ENCODE measurements at places on chromosomes 16 and 17. TPM values are rescaled to one million over a fixed set of nuclear protein-coding genes. Genes with fewer than 3 reads are reported as not detected.

Gene ABCC12
- total RNA-seq = not detected

Gene FBXW10
- 0.07 TPM for total RNA-seq

Gene KAT8
- 93.7 TPM for total RNA-seq

Gene NACA2
- not detected for total RNA-seq

Gene MRTFB
- total RNA-seq = 23.9 TPM

Gene CCL17
- total RNA-seq = 7.0 TPM

Gene FSCN2
- 5.5 TPM for total RNA-seq

Gene GH1
- 0.27 TPM for total RNA-seq

Gene SLFN14
- not detected for total RNA-seq

Gene HOXB5
- total RNA-seq = not detected

Gene MRPL12
- total RNA-seq = 69.8 TPM

Gene ACSM2A
- total RNA-seq = not detected

Gene VTN
- total RNA-seq = 0.18 TPM

Gene MYH13
- total RNA-seq = not detected

Gene OTOP2
- total RNA-seq = not detected

Gene OR2C1
- total RNA-seq = 0.80 TPM

Gene AOC3
- total RNA-seq = 0.64 TPM

Gene PPP1R1B
- not detected for total RNA-seq

Gene WNT9B
- not detected for total RNA-seq

Gene FAM20A
- not detected for total RNA-seq

Gene ARHGAP23
- total RNA-seq = 1.3 TPM

Gene KRT24
- total RNA-seq = not detected

Gene ABCC6
- not detected for total RNA-seq

Gene WFDC1
- total RNA-seq = not detected

Gene NSMCE1
- total RNA-seq = 68.3 TPM

Gene TM4SF5
- total RNA-seq = not detected

All from activated B cell treated with CpG ODN at 0.5 μM for 24 hours (primary cell).